ENCODE measurements at places on chromosomes 2 and 18. TPM values are rescaled to one million over a fixed set of nuclear protein-coding genes. Genes with fewer than 3 reads are reported as not detected.

GRCh38 chr2:217267758-217268157 is 407.9 kb upstream of the TNP1 start:
- no peak for DNase-seq

DNA sequence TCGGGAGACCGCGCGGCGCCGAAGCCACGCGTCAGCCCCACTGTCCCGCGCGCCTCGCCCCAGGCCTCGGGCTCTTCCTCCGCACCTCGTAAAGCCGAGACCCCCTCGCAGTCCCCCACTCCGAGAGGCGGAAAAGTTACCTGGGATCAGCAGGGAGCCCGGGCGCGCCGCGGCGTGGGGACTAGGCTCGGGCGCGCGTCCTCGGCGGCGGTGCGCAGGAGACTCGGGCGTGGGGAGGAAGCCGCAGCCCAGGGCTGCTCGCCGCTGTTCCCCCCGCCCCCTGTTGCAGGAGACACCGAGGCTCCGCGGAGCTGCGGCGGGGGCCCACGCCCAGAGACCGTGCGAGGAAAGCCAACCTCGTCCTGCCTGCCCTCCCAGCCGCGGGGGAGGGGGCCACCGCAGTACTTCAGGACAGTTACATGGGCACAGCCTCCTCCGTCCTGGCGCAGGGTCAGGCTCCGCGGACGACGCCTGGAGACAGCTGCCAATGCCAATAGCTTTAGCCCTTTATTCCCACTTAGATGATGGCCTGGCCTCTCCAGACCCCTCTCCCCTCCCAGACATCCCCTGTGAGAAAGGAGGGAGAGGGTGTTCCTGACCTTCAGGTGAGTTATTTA is at the start of gene EPB41L3:
Gene EPB41L3, minus strand, starts transcription at position 225 of the 617 bp plus-strand sequence. CDS start 54,814 bp downstream, outside the sequence.
- peak; percentile 76 for DNase-seq

- no peak for DNase-seq
Observed at GRCh38 chr2:217945530-217945929, 57.3 kb downstream of the TNS1 start.

GRCh38 chr2:61770746-61771145 is 83.1 kb downstream of the FAM161A start:
- DNase-seq: no peak

Gene FLACC1
- total RNA-seq: 8.3 TPM

DNA sequence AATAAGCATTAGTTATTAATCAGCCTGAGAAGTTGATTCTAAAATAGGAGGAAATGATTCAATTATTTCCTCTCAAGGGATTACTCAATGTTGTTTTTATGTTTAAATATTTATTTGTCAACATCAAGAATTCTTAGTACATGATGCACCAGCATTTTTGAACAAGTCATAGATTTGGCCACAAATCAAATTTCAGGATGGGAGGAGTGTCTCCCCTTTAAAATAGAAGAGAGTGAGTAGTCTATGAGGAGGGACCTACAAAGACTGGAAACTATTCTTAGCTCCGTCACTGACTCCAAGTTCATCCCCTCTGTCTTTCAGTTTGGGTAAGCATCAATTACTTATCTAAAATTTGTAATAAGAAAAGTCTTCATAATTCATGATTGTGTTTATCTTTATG is 18.6 kb upstream of the IL18R1 start:
- no peak for DNase-seq

Gene PID1
- total RNA-seq: 7.1 TPM

Gene CCBE1
- 3.9 TPM for total RNA-seq

Measured in Right ventricle myocardium superior (tissue), 1 donor.